ENCODE measurements at places on chromosomes 16 and 17.

DNA sequence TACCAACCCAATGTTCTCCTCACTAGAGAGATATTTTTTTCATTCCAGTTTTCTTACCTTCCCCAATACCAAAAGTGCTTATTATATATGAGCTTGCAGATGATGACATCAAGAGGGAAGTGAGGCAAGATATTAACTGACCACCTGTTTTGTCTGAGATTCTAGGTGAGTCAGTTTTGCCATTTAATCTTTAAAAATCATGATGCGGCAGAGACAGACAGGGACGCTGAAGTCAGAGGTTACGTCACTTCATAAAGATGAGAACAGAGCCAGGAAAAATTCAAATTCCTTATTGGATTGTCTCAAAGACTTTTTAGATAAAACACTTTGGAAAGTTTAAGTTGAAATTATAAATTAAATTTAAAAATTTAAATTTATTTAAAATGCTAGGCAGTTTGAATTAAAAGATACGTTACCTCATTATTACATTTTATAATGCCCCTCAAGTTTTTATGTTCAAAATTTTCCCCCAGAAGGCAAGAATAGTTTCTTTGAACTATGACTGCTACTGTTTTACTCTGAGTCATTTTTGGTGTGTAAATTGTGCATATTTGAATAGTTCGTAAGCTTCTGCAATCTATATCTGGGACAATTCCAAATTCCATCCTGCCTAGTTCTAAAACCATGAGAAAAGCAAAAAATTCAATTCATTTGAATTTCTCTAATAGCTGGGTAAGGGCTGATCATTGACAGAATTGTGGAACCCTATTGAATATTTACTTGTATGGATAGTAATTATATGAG, 839.6 kb upstream of the GOT2 start:
- DNase-seq: no peak

DNA sequence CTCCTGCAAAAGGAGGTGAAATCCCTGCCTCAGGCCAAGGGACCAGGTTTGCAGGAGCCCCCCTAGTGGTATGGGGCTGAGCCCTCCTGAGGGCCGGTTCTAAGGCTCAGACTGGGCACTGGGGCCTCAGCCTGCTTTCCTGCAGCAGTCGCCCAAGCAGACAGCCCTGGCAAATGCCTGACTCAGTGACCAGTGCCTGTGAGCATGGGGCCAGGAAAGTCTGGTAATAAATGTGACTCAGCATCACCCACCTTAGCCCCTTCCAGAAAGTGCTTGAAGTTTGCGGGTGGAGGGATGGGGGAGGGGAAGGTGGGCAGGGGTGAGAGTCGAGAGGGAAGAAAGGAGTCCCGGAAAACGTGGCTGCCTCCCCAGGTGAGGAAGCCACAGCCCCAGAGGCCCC, 2.1 kb downstream of the MC1R start:
- DNase-seq: no peak

DNA sequence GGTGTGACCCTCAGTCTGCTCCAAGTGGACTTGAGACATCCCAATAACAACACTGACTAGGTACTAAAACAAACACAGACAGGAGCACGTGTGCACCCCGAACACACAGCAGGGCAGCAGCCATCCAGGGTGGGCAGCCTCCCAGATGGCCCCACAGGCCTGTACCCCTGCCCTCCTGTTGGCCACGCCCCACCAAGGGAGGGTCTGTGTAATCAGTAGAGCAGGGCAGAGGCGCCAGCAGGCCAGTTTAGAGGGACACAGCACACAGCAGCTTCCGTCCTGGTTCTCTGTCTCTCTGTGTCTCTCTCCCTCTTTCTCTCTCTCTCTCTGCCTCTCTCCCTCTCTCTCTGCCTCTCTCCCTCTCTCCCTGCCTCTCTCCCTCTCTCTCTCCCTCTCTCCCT, 21.4 kb downstream of the ACTG1 start:
- DNase-seq: no peak

DNA sequence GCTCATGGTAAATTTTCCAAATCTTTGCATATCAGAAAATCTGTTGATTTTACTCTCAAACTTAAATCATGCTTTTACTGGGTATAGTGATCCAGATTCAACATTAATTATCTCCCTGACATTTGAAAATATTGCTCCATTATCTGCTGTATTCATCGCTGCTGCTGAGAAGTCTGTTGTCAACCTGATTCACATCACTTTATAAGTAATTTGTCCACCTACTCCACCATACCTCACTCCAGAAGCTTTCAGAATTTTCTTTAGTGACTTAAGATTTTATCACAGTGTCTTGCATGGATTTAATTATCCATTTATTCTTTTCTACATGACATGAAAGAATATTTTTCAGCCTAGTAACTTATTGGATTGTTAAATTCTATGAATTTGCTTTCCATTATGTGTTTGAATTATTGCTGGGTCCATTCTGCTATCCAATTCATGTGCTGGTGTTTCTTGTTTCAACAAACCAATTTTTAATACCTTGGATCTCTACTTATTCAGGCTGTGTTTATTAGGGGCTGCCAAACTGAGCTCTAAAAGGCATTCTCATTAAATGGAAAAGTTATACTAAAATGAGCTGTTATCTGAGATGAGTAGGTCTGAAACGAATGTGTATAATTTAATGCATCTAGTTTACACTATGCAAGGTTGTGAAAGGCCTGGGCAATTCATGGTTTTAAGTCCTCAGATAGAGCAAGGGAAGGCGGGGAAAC, 519.3 kb upstream of the CDH11 start:
- no peak for DNase-seq

- DNase-seq: no peak
Measured at GRCh38 chr16:85378145-85379040, 234.7 kb upstream of the GSE1 start.

DNA sequence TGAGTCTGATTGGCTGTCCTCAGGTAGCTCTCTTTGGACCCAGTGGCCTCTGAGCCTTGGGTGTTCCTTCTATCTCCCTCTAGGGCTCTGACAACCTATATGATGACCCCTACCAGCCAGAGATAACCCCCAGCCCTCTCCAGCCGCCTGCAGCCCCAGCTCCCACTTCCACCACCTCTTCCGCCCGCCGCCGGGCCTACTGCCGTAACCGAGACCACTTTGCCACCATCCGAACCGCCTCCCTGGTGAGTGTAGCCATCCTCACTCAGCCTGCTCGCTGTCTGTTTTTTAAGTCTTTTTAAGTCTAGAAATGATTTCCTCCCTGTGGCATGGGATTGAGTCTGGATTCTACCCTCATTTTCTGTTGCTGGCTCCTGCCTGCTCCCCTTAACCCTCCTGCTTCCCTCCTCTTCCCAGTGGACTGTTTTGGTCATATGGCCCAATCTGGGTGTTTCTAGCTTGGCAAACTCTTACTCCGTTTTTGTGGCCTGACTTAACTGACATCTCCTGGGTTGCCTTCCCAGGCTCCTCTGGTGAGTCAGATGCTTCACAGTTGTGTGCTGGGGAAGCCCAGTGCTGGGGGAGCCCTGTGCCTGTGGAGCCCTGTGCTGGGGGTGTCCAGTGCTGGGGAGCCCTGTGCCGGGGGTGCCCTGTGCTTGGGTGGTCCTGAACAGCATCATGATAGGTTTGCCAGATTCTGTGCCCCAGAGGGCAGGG, 9.9 kb downstream of the TAOK2 start:
- no peak for DNase-seq

DNA sequence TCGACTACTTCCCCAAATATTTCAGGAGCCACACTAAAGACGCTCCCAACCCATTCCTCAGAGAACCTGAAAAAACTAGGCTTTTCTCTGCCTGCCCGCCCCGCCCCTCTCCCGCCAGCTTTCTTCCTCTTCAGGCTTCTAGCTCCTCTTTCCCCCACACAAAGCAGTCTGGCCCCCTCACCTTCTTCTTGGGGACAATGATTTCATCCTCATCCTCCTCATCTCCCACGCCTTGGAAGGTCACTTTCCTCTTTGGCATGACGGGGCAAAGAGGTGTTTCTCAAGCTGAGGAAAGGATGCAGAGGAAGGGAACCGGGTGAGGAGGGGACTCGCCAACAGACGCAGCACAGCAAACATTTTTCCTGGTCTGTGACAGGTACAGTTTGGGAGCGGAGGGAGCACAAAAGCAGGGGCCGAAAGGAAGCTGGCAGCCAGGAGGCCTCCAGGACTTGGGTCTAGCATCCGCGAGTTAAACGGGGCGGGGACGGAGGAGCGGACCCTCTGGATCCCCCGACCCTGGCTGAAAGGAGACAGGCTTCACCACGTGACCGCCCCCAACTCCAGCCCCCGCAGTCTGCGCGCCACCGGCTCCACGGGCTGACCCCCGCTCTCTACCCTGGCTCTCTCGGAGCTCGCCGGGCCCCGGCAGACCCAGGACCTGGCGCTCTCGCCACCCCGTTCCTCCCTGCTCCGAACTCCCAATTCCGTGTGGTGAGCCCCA, 525 bp downstream of the CD2BP2 start:
- no peak for DNase-seq

DNA sequence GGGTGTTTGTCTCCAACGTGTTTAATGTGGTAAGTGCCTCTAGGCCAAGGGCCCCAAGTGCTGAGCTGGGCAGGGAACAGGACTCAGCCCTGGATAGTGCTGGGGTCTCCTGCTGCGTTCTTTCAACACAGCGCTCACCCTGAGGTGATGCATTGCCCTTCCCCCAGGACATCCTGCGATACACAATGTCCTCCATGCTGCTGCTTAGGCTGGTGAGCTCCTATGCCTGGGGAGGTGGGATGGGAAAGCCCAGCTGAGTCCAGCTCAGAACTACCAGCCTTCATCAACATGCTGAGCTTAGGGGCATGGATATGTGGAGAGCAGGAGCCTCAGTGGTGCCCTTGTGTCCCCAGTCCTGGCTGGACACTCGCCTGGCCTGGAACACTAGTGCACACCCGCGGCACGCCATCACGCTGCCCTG, 563 bp downstream of the ZACN start:
- DNase-seq: no peak

DNA sequence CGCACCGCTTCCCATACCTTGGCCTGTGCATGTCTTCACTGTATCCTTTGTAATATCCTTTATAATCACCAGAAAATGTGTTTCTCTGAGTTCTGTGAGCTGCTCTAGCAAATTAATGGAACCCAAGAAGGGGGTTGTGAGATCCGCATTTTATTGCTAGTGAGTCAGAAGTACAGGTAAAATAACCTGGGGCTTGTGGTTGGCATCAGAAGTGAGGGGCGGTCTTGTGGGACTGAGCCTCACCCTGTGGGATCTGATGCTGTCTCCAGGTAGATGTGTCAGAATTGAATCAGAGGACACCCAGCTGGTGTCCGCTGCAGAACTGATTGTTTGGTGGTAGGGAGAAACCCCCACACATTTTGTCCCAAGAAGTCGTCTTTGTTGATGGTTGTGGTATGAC, 382.4 kb downstream of the SNX29 start:
- no peak for DNase-seq

GRCh38 chr16:75861311-75862097, 135.2 kb upstream of the CPHXL start:
- DNase-seq: no peak

DNA sequence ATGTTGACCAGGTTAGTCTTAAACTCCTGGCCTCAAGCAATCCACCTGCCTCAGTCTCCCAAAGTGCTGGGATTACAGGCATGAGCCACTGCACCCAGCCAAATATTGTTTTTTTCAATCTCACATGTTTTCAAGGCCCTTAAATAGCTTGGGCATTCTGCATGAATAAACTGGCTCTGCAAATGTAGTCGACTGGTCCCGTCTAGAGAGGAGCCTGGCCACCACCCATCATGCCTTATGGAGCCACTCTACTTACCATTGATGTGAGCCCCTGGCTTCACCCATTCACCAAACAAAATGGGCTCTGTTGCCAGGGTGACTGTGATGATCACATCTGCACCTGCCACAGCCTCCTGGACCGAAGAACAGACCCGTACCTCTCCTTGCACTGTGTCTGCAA, 10.8 kb downstream of the CRYM start:
- DNase-seq: no peak

All from stimulated activated CD4-positive, alpha-beta T cell treated with anti-CD3 and anti-CD28 coated beads, Interleukin-4, amount 100 ng/mL, for 48 hours (primary cell).